ENCODE measurements at places on chromosomes 6 and 20.
A peak's percentile ranks its signal among the peaks of the same experiment; 100 is the strongest.

- no peak for DNase-seq
These were observed 23.3 kb upstream of the ZBTB24 start for GRCh38 chr6:109506314-109506713.

DNA sequence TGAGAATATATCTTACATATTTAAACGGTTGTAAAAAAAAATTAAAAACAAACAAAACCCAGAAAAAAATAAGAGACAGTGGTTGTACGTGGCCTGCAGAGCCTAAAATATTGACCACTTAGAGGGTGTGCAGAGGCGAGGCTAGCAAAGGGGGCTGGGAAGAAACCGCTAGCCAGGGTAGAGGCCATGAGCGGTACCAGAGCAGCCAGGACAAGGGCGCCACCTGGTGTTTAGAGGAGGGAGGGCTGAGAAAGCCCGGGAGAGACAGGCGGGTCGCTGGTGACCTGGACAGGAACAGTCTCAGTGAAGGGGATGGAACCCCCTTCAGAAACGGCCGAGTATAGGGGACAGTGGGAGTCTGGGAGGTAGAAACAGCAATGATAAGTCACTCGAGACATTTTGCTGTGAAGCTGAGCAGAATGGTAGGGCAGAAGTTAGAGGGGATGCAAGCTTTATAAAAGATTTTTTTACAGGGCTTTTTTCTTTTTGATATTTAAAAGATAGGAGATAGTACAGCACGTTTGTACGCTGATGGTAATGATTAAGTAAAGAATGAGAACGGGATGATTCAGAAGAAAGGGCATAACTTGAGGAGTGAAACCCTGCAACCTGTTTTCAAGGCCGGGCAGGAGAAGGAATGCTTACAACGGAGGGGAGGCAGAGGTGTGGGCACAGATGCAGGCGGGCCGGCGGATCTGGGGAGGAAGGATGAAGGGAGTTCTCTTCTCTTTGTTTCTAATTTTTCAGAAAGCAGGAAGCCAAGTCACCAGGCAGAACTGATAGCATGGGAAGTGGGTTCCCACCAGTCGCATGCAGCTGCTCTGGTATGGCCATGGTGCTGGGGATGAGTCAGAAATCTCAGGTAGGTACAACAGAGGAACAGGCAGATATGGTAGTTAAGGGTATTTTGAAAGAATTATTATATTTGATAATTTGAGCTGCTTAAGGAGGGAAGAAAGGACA lies 76.2 kb downstream of the FAM229B start:
- peak; percentile 74 for DNase-seq

GRCh38 chr6:121247386-121247785 lies 86.9 kb downstream of the TBC1D32 start:
- DNase-seq: no peak

- DNase-seq: no peak
These were observed 61.9 kb downstream of the ESR1 start for GRCh38 chr6:151869345-151869744.

DNA sequence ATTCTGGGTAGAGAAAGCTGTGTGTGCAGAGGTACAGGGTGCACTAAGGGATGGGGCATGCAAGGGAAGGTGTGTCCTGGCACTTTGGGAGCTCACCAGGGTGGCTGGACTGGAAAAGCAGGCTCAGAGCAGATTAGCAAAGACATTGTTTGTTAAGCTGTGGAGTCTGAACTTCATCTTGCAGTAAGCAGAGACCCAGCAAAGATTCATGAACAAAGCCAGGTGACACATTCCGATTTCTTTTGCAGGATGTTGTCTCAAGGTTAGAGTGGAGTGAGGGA lies 28.8 kb downstream of the DUSP22 start:
- no peak for DNase-seq

- DNase-seq: no peak
These were observed 9.9 kb upstream of the ASCC3 start for GRCh38 chr6:100891079-100891478.

DNA sequence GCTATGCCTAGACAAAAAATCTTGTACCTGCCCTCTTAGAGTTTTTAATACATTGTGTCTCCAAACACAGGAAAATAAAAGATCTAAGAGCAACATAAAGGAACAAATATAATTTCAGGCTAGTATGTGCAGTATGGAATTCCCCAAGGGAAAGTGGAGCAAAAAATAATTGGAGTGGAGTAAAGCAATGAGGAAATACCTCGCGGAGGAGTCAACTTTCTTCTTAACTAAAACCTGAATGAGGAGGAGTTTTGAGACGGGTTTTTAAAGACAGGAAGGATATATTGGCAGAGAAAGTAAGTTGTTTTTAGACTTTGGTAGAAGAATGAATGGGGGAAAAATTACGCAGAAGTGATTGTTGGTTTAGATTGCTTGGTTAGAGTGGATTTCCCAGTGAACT lies 14.0 kb downstream of the HIVEP1 start:
- DNase-seq: no peak

DNA sequence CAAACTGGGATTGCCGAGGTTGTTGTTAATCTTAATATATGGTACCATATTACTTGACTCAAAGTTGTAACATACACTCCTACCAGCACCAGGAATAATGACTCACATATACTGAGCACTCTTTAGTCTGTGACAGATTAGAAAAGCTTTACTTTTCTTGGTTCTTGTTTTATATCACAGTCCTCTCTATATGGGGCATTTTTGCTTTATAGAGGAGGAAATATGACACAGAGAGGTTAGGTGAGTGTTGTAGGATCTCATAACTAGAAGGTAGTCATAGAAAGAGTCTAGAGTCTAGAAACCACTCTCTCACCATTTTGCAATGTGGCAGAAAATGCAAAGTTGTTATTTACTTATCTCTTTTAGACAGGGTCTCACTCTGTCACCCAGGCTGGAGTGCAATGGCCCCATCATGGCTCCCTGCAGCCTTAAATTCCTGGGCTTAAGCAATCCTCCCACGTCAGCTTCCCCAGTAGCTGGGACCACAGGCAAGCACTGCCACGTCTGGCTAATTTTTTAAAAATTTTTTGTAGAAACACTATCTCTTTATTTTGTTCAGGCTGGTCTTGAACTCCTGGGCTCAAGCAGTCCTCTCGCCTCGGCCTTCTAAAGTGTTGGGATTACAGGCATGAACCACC lies 13.4 kb downstream of the TRIM38 start:
- DNase-seq: no peak

DNA sequence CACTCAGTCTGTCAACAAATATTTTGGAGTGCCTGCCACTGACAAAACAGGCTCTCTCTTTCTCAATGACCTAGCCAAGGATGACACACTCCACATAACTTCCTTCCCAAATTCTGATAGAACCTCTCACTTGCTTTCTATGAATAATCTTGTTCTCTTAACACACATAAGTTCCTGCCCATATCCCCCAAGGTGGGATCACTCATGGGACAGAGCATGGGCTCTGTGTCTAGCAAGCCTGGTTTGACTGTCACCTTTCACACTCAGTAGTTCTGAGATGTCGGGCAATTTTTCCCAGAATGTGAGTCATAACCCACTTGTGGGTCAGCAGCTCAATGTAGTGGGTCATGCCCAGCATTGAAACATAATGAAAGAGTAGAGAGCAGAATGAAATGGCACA lies 78.1 kb downstream of the LRFN2 start:
- DNase-seq: peak; percentile 6

GRCh38 chr6:119760046-119760445 lies 410.5 kb upstream of the MAN1A1 start:
- DNase-seq: no peak

DNA sequence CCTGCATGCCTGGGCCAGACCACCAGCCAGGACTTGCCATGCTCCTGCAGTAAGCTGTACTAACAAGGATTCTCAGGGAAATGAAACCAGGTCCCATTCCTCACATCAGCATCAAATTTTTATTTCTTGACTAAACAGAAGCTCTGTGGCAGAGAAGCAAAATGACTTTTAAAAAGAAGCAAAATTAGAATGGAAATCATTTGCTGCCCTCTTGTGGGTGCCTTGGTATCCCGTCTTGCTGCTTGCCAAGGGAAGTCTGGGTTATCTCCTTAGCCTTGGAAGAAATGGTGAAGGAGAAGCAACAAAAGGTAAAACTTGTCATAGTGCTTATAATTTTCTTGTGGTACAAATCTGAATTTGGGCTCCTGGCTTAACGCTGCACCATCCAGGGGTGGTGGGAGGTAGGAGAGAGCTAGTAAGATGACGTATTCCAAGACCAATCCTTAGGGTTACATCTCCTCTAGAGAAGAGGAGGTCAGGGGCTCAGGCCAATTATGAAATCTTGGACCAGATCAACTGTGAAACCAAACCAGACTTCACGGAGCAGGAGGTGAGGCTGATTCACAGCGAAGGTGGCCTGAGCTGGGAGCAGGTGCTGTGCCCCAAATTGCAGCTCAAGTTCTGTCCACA lies 107.5 kb downstream of the FAXC start:
- no peak for DNase-seq

- no peak for DNase-seq
These were observed 172.4 kb upstream of the MYLIP start for GRCh38 chr6:15956205-15957106.

GRCh38 chr6:10745116-10745515 lies 2.5 kb upstream of the TMEM14B start:
- no peak for DNase-seq

- DNase-seq: no peak
These were observed 5.2 kb downstream of the STX11 start for GRCh38 chr6:144155529-144155928.

- DNase-seq: no peak
These were observed 426.4 kb downstream of the PRKN start for GRCh38 chr6:162301128-162301527.

GRCh38 chr20:13401596-13401995 lies 180.5 kb downstream of the ISM1 start:
- DNase-seq: no peak

DNA sequence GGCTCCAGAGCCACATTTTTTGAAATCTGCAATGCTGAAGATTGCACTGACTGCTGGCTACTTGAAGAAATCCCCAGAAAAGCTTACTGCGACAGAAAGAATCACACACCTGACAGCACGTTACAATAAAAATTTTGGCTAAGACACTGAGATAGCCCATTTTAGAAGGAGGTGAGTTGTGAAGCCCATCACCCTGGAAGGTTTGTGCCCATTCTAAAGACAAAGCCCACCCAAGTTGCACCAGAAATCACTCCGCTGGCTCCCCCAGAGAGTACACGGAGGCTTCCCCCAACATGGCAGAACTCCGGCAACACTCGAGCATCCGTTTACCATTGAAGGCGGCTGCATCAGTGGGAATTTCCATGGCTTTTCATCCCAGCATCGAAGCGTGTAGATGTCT lies 29.4 kb downstream of the LPA start:
- no peak for DNase-seq

- no peak for DNase-seq
These were observed 63.4 kb downstream of the SYNE1 start for GRCh38 chr6:152573762-152574161.

GRCh38 chr20:3222635-3223600 lies 13.6 kb downstream of the ITPA start:
- DNase-seq: no peak

DNA sequence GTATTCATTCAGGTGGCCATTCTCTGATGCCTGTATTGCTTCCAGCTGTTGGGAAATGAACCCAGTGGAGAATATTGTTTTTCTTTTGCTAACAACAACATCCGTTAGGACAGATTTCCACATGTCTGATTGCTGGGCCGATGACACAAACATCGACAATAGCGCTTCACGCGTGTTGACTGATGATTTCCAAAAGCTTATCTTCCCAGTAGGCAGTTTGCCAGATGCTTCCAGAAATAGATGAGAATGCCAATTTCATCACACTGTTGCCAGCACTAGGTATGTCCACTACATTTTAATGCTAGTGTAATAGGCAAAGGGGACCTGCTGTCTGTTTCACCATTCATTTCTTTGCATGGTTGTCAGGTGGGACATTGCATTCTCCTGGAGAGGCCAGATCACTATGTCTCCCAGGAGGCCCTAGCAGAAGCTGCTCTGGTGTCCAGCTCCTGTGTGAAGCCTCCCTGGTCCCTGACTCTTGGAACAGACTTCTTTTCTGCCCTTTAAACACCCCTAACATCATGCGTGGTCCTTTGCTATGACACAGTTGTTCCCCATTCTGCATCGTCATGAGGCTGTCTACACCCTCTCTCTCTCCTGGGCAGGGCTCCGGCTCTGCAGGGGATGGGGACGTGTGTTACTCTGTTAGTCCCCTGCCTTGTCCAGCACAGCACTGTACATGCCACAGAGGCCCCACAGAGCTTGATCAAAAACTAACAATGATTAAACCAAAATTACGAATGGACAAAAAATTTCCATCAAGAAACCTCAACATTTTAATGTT lies 181.6 kb downstream of the CDH26 start:
- DNase-seq: no peak

- no peak for DNase-seq
These were observed 2.8 kb downstream of the RING1 start for GRCh38 chr6:33211136-33211535.

- no peak for DNase-seq
These were observed 943.5 kb upstream of the CITED2 start for GRCh38 chr6:140317950-140318349.

GRCh38 chr20:63442100-63442493 lies 30.4 kb downstream of the KCNQ2 start:
- DNase-seq: peak; percentile 59

DNA sequence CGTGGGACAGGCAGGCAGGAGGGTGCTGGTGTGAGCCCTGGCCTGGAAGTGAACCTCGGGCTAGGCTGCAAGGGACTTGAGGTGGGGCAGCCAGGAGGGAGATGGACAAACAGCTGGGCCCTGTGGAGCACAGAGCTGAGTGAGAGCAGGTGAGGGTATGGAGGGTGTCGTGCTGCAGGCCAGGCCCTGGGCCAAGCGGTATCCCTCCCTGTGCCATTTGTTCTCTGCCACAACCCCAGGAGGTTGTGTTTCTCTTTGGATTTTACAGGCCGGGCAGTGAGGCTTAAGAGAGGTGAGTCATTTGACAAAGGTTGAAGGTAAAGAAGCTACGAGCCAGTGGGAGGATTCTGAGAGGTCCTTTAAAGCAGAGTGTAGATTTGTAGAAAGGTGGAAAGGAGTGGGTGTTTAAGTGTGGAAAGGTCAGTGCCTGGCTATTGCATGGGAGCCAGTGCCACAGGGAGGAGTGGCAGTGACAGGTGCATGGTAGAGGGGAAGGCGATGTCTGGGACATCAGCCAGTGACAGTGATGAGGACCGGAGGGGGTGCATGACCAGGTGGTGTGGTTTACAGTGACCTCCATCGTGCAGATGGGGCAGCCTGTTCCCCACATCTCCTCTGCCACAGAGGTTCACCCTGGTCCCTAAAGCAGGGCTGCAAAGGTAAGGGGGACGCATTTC lies 39.8 kb downstream of the GMPR start:
- no peak for DNase-seq
